ENCODE measurements at places on chromosomes 5 and 9.

DNA sequence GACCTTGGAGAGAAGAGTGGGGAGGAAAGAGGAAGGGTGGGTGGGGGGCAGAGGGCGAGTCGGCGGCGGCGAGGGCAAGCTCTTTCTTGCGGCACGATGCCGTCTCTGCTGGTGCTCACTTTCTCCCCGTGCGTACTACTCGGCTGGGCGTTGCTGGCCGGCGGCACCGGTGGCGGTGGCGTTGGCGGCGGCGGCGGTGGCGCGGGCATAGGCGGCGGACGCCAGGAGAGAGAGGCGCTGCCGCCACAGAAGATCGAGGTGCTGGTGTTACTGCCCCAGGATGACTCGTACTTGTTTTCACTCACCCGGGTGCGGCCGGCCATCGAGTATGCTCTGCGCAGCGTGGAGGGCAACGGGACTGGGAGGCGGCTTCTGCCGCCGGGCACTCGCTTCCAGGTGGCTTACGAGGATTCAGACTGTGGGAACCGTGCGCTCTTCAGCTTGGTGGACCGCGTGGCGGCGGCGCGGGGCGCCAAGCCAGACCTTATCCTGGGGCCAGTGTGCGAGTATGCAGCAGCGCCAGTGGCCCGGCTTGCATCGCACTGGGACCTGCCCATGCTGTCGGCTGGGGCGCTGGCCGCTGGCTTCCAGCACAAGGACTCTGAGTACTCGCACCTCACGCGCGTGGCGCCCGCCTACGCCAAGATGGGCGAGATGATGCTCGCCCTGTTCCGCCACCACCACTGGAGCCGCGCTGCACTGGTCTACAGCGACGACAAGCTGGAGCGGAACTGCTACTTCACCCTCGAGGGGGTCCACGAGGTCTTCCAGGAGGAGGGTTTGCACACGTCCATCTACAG lies 760 bp downstream of the NPR3 start:
- DNase-seq, result no peak

DNA sequence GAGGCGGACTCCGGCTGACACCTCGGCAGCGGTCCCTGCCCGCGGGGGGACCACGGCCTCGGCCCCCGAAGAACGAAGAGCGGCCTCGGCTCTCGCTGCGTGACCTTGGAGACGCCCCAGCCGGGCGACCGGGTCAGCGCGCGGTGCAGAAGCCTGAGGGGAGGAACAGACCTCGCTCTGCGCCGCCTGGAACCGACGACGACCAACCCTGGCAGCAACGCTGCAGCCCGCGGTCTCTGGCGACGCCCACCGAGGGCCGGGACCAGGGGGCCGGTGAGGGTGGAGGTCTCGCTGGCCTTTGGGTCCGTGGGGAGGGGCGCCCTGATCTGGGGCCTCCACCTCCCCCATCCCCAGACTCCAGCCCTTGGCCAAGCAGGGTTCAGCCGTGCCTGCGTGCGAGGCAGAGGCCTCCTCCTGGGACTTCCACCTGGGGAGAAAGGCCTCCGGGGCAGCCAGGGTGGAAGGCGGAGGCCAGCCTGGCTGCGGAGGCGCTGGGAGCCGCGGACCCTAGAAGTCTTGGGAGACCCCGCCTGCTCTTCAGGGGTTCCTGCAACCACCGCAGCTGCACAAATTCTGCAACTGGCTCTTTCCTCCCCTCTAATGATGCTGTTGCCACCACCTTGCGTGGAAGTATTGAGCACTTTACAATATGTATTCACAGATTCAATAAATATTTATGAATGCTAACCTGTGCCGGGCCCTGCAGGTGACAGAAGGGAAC lies 44.3 kb upstream of the SLC12A7 start:
- no peak for DNase-seq

- DNase-seq, result no peak
Measured at GRCh38 chr5:27242258-27242626, 203.9 kb upstream of the CDH9 start.

DNA sequence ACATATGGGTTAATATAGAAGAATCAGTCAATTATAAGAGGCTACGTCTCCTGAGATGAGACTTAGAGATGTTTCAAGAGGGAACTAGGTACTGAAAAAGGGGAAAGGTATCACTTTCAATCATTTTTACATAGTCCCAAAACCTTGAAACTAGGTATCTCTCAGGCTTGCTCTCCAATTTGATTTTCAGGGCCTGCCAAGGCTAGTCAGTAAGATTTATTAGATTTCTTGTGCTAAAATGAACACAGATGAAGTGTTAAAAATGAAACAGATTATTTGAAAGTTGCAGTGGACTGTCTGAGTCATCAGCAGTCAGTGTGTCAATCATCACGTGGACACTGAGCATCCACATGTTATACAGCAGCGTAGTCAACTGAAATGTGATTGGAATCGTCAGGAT lies 591.1 kb downstream of the DTWD2 start:
- no peak for DNase-seq

GRCh38 chr5:155767470-155767869 lies 559.5 kb upstream of the SGCD start:
- DNase-seq, result no peak

- DNase-seq, result no peak
Measured at GRCh38 chr5:123561230-123561629, 49.3 kb downstream of the CSNK1G3 start.

- DNase-seq, result no peak
Measured at GRCh38 chr9:135805422-135806022, 101.8 kb downstream of the CAMSAP1 start.

- no peak for DNase-seq
Measured at GRCh38 chr9:108554831-108555230, 301.0 kb downstream of the ACTL7B start.

DNA sequence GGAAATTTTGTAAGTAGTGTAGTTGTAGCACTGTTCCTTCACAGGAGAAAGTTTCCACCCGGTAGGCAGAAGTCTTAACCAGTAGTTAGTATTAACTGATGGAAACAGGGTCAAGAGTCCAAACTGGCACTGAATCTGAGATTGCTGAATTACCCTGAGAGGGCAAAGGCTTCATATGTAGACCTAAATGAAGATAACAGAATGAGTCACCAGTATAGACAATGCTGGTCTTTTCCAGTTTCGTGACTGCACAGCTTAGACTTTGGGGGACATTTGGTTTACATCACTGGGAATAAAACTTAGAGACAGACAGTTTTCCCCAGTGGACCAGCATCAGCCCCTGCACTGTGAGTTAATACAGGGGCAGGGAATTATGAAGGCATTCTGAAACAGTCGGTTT lies 60.5 kb downstream of the PCSK5 start:
- DNase-seq, result no peak

All from T-helper 9 cell (primary cell).